ENCODE measurements at places on chromosomes 2 and 18.

DNA sequence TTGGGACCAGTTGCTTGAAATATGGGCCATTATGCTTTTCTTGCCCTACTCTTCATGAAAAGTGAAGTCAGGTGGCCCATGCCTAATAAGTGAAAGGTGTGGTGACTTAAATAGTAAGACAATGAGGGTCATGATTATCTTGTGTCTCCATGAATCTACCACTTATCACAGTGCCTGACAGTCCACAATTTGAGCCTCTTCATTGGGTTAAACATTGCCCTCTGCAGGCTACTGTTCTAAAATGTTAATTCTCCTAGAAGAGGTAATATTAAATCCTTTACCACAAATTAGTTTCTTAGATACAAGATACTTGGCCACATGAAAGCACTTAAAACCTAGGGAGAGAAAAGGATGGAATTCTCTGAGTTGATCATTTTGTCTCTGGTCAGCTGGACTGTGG, 4.0 kb downstream of the EGR4 start:
- DNase-seq = no peak

GRCh38 chr2:42712934-42713333, 51.0 kb downstream of the OXER1 start:
- no peak for DNase-seq

DNA sequence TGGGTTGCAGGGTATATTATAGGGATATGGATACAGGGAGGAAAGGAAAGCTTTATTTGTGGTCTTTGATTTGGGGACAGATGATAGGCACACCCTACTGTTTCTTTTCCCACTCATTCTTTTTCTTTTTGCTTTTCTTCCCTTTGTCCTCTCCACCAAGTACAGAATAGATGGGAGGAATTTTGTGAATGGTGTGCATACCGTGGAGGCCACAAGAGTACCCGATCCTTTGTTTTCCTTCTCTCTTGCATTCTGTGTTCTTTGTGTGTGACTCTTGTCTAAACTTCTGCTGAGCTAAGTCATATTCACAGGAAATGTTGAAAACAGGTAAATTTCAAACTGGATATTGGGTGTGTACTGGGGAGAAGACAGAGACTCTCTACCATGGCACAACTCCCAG, 321.4 kb upstream of the SLC8A1 start:
- DNase-seq = no peak

- no peak for DNase-seq
These were observed 5.3 kb upstream of the IL18R1 start for GRCh38 chr2:102350137-102350793.

DNA sequence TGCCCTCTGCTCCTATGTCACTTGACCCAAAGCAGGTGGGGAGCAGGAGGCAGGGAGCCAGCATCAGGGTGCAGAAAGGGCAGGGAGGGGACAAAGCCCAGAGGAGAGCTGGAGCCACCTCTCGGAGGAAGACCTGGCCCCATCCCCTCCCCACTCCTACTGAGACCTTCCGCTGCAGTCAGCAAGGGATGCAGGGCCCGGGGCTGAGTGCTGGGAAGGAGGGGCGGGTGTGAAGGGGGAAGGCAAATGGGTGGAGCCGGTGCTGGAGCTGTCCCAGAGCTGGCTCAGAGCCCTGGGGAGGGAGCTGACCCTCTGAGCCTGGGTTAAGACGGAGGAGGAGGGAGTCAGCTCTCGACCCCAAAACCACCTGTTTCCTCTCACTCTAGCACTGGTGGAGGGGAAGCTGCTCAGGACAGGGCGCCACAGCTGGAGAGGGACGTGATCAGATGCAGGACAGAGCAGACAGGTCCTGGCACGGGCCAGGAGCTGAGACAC, 33.8 kb downstream of the HS1BP3 start:
- no peak for DNase-seq

DNA sequence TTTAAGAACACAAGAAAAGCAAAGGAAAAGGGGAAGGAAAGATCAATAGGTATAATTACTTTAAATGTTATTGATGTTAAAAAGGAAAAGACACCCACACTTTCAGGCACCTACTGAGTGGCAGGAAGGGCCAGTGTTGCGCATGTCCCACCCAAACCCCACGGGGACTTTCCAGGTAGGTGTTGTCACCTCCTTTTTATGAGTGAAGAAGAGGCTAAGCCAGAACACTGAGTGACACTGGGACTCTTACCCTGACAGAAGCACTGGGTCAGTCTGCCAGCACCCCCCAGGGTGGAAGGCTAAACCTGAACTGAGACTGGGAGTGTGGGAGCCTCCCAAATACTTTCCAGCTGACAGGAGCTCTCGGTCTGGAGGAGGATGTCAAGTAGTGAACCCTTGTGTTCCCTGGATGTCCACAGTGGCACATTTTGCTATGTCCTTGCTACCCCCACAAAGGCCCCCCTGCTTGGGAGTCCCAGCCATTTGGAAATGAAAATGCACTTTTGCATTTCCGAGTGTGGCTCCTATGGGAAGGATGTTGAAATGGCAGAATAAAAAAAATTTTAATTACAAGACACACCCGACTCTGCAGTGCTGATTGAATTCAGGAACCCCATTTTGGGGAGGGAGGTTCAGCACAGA, 90.9 kb upstream of the SMAD2 start:
- no peak for DNase-seq

DNA sequence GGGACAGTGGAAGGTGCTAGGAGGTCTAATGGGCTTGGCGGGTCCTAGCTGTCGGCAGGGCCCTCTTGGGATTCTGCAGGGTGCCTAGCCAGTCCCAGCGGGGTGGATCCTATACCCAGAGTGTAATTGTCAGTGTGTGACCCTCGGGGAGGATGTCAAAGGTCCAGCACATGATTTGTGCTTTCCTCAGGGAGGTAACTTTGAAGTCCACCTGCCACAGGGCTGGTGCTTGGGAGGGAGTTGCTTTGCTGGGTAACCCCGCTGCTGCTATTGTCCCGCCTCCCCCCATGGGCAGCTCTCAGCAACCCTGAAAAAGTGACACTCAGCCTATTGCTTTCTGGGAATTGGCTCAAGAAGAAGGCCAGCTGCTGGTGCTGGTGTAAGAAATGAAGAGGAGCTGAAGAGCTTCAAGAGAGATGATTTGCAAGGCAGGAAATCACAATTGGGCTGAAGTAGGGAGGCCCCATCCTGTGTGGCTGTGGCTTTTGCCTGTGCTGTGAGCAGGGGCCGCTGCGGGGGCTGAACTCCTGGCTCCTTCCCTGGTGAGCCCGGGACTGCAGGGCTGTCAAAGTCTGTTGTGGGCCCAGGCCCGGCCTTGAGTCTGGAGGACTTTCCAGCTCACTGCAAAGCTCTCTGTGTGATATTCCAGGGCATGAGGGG, 36.4 kb downstream of the EMILIN2 start:
- DNase-seq = no peak

DNA sequence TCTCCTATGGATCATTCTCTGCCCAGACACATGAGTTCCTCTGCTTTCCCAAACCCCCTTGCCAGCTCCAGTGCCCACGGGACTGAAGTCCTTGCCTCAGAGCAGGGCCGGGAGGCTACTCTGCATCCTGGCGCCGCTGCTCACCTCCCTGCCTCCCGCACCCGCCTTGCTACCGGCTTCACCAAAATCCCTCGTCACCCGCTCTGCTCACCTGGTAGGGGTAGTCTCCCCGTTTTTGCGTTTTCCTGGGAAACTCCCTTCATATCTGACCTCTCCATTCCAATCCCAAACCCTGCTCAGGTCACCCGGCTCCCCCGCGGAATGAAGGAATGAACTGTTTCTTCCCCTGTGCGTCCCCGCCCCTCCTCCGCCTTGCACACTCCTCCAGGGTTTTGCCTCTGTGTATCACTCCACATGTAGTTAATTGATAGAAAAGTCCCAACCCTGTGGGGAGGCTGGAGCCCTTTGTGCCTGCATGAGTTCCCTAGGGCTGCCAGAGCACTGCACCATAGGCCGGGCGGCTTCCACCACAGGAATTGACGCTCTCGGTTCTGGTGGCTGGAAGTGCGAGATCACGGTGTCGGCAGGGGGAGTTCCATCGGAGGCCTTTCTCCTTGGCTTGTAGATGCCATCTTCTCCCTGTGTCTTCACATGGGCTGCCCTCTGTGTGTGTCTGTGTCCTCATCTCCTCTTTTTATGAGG, 2.0 kb upstream of the DGKD start:
- no peak for DNase-seq

DNA sequence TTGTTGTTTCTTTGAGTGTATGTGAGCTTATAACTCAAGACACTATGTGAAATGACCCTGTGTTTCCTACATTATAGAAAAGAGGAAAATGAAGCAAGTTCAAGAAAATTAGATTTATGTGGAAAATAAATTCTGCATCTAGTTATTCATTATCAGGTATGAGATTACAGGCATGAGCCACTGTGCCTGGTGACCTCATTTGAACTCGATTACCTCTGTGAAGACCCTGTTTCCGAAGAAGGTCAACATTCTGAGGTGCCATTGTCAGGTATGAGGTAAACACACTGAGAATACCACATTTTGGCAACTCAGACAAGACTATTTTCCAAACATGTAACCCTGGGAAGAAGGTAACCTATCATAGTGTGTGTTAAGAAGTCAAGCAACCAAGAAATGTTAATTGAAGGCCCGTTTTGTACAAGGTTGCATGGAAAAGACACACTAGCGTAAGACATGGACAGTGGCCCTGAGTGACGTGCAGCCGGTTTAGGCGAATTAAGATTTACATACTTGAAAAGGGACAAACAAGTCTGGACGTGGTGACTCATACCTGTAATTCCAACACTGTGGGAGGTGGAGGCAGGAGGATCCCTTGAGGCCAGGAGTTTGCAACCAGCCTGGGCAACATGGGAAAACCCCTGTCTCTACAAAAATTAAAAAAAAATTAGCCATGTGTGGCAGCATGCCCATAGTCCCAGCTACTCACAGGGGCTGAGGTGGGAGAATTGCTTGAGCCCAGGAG, 186.6 kb downstream of the NEDD4L start:
- peak; percentile 94 for DNase-seq

- no peak for DNase-seq
These were observed 116.0 kb upstream of the ACVR1C start for GRCh38 chr2:157744571-157745076.

- DNase-seq = no peak
These were observed 91.7 kb downstream of the SEPTIN10 start for GRCh38 chr2:109522063-109522374.

GRCh38 chr2:174902506-174903263, 102.5 kb downstream of the CHN1 start:
- DNase-seq = no peak

- DNase-seq = no peak
These were observed 65.1 kb downstream of the MEX3C start for GRCh38 chr18:51132256-51132935.

GRCh38 chr2:120379916-120380893, 34.3 kb downstream of the INHBB start:
- no peak for DNase-seq
